ENCODE measurements at places on chromosomes 7 and 10.

DNA sequence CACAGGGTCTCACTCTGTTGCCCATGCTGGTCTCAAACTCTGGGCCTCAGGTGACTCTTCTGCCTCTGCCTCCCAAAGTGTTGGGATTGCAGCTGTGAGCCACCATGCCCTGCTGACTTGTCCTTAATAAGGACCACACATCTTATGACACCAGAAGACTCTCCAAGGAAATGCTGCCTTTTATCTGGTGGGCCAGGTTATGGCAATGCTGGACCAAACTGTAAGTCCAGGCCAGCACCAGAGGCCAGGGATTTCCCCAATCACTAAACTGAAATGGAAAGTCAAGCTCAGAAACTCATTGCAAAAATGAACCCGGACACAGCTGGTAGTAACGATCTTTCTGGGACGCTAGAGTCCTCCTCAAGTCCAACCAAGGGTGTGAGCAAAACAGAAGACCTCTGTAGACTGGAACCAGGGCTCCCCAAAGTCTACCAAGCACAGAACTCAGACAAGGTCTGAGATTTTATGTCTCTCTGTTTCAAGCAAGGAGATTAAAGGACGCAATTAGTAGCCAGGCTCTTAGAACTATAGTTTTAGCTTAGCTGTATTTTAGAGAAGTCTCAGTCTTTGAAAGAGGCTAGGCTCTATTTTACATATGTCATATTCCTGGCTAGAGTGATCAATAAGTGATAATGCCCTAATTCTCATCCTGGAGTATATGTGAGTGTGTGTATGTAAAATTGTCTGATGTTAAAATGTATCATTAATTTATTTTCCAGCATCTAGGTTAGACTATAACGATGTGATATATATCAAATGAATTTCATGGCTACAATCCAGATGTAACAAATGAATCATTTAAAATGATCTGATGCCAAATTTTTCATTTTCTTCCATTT, 74.0 kb upstream of the ITGB1 start:
- DNase-seq = no peak

DNA sequence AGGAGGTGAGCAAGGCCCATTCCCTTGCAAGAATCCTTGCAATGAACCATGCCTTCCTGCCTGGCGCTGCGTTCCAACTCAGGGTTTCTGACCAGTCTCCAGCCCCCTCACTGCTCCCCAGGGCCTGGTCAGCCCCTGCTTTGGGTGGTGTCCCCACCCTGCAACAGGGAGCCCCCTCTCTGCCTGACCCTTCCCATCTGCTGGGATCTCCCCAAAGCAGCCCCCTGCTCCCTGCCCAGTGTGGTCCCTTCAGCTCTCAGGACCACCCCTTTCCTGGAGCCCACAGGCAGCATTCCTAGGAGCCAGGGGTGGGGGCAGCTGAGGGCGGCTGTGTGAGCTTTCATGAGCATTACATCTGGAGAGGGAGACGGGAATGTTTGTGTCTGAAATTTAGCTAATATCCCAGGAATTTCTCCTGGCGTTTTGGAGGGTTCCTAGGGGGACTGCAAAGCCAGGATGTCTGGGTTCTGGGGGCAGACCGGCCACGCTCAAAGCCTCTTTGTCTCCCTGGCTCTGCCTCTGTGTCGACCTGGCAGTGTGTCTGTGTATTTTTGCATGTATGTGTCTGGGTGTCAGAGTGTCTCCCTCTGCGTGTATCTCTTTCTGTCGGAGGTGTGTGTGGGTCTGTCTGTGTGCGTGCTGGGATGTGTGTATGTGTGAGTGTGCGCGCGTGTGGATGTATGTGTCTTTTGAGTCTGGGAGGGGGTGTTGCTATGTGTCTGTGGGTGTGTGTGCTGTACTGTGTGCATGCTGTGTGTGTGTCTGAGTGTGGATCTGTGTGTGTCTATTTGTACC, 300.5 kb upstream of the ZMIZ1 start:
- DNase-seq = no peak

- no peak for DNase-seq
Measured at GRCh38 chr10:33749790-33750189, 415.3 kb upstream of the NRP1 start.

DNA sequence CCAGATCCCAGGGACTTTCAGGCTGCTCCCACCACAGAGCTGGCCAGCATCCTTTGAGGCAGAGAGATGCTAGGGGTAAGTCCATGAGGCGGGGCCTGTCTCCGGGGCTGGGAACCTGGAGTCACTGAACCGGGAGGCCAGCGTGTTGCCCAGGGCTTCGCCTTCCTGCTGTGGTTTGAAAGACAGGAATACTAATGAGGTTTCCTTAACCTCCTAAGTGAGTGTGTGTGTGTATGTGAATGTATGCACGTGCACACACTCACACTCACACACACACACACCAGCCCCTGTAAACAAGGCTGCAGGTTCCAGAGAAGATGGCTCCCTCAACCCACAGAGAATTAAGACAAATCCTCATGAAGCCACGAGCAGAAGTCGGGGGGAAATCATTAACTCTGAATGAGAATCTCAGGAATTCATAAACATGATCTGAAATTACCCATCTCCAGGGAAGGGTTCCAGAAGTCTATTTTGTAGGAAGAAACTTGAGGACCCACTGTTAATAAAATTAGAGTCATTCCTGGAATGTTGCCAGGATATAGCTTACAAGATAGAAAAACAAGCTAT, 20.3 kb upstream of the PFKP start:
- DNase-seq = no peak

DNA sequence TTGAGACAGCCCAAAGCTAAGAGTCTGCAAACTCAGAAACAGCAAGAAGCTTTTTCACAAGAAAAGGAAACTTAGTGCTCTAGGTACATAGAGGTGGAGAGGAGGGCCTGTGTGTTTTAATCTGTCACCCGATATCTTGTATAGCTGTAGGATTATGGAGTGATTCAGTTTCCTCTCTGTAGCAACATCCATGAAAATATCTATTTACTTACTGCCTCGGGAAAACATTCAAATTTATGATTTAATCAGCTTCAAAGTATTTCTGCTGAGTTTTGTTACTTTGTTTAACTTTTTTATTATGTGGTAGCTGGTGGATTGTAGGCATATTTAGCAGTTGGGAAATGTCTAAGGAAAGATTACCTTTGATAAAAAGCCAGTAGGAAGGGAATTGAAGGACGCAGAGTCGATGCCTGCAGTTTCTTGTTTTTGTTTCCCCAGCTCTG, 292.0 kb downstream of the CCDC3 start:
- DNase-seq = no peak

DNA sequence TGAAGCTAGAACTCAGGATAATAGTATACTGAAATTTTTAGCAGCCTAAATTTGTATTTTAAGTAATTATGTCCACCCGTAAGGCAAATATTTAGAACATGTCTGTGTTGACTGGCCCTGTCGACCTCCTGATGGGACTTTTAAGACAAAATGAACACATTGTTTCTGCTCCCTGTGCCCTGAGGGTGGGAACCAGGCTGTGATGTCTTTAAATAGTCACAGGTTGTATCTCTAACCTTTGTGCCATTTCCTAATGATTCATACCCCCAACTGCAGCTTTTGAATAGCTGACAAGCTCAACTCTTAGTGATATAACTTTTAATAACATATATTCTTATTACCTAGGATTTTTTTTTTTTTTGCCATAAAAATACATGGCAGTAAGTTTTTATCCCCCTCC, 494.9 kb upstream of the AKR1E2 start:
- no peak for DNase-seq

DNA sequence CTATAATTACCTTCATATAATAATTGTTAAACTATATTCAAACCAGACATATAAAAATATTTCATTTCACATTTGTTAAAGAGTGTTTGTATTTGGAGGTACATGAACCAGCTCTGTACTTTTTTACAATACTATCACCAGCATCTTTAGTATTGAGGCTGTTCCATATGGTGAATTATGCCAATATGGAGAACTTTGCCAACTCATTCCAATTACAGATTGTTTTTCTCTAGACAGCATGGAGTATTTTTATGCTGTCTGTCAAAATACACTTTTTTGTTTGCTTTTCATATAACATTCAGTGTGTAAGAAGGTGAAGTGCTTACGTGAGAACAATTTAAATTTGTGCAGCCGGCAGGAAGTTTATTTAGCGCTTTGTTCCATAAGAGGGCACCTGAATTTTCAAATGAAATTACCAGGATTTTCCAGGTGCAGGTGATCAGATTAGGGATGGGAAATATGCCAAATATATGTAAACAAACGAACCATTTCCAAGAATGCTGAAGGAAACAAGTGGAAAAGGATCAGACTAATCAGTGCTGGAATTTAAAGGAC, 54.9 kb downstream of the SEMA3E start:
- no peak for DNase-seq

- DNase-seq = no peak
Measured at GRCh38 chr7:109259151-109259550, 689.5 kb downstream of the DNAJB9 start.

Measured in natural killer cell (primary cell).